Central memory CD8-positive, alpha-beta T cell (primary cell): ENCODE measurements at places on chromosomes 2 and 18.

GRCh38 chr2:215556979-215557378, 121.1 kb upstream of the FN1 start:
- DNase-seq: no peak

GRCh38 chr2:235127931-235128330, 176.1 kb downstream of the SH3BP4 start:
- no peak for DNase-seq

DNA sequence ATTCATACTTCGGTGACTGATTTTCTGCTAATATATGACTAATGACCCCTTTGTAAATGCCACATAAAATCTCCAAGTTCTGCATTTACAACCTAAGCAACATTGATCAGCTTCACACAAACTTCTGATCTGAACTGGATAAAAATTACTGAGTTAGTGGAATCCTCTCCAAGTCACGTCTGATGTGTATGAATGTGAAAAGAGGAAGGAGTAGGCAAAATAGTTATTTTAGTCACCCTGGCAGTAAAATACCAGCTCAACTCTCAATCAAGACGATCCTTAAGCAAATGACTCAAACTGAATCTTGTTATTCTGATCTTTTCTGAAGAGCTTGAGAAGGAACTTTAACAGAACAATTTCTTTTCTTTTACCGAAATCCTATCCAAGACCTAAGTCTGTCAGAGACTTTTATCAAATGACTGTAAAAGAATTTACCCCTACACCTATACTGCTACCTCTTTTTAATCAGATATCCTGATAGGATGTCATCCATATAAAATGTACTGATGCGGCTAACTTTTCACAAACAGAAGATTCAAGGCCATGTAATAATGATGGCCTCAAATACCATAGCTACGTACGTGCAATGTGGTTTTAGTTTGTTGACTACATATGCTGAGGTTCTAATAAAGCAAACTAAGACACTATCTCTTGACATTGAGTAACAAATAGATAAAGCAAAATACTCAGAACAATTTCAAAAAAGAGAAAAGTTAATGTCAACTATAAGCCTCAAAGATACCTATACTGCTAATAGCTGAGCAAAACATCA, 23.7 kb downstream of the CUL3 start:
- DNase-seq: no peak

DNA sequence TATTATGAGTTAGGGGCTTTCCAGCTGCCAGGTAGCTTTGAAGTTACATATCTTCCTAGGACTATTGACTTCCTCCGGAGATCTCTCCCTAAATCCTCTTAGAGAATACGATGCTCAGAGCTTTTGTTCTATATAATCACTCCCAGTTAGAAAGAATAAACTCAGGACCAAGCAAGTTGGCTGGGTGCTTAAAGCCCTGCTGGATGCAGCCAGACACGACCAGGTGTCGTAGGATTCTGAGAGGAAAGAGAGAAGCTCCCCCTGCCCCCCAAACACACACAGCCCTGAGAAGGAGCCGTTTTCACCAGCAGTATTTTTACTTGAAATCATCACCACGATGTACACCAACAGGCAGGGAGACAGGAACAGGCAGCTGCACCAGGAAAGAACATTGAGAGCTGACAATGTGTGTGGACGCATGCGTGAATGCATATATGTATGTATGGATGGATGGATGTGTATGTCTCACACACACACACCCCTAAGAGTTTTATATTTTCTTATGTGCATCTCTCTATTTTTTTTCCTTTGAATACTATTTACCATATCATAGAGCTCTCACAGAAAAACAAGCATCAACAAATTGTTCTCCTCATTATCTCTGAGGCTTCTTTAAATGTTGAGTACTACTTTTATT, 382.6 kb downstream of the EPHA4 start:
- no peak for DNase-seq

DNA sequence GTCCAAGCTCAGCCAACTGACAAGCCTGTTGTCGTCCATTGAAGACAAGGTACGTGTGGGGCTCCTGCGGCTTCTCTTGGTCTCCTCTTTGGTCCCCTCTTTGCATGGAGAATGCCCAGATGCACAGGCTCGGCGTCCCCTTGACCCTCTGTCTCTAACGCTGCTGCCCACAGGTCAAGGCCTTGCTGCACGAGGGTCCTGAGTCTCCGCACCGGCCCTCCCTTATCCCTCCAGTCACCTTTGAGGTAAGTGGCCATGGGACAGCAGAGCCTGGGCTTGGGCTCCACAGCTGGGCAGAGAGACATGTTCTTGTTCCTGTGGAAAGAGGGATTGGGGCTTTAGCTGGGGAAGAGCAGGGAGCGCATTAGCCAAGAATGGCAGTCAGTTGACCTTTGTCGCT, 86.1 kb downstream of the INPP5D start:
- no peak for DNase-seq

DNA sequence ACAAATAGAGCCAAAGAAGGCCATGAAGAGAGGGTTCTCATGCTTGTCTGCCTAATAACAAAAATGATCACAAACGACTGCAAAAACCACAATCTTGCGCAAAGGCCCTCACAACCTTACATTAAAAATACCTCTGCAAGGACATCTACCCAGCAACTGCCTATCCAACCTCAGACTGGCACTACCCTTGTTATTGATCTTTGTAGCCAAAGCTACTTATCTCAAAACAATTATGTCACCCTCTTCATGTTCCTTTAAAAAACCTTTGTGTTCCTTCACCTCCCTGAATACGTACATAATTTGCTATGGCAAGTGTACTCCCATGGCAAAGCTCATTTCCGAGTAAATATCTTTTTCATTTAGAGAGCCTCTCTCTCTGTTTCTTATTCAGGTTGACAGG, 44.1 kb downstream of the TMEM163 start:
- DNase-seq: no peak
